ENCODE measurements at places on chromosomes 5 and 9. TPM values are rescaled to one million over a fixed set of nuclear protein-coding genes. Genes with fewer than 3 reads are reported as not detected.

Gene ADAMTS13
- 1.5 TPM for total RNA-seq

Gene ADGRD2
- total RNA-seq, result not detected

GRCh38 chr5:97135868-97136267, 6.5 kb downstream of the LIX1 start:
- no peak for DNase-seq

Gene PCDHA4
- not detected for total RNA-seq

Gene NEURL1B
- 0.37 TPM for total RNA-seq

- DNase-seq, result no peak
Measured at GRCh38 chr5:111266491-111266890, 42.3 kb downstream of the CAMK4 start.

- DNase-seq, result no peak
Measured at GRCh38 chr9:135306699-135307098, 172.9 kb upstream of the PPP1R26 start.

Gene ADRB2
- 0.21 TPM for total RNA-seq

- no peak for DNase-seq
Measured at GRCh38 chr5:98282521-98282920, 490.9 kb upstream of the RGMB start.

GRCh38 chr9:89756891-89757537, 152.2 kb downstream of the GADD45G start:
- DNase-seq, result no peak

Gene FIBCD1
- total RNA-seq, result not detected

Gene MEGF10
- not detected for total RNA-seq

Gene MCIDAS
- not detected for total RNA-seq
